Activated CD8-positive, alpha-beta T cell treated with anti-CD3 and anti-CD28 coated beads for 36 hours (primary cell): ENCODE measurements at places on chromosomes 13 and 19. TPM values are rescaled to one million over a fixed set of nuclear protein-coding genes. Genes with fewer than 3 reads are reported as not detected.

- H3K27ac ChIP-seq, result peak overlapping the region; percentile 81
- DNase-seq, result no peak
- peaks cover 22% of the 10 kb centered on the region for H3K4me1 ChIP-seq
- peaks cover 23% of the 10 kb centered on the region for H3K36me3 ChIP-seq
These were observed 407 bp upstream of the ZNF440 start for GRCh38 chr19:11813703-11814028.

- no peak for DNase-seq
- no peak overlapping the region for H3K4me3 ChIP-seq
- H3K27ac ChIP-seq, result no peak overlapping the region
- peaks cover 26% of the 10 kb centered on the region for H3K36me3 ChIP-seq
- peaks cover 16% of the 10 kb centered on the region for H3K4me1 ChIP-seq
- H3K27me3 ChIP-seq, result no peaks in the 10 kb centered on the region
These were observed 2.1 kb downstream of the RNF225 start for GRCh38 chr19:58397533-58398037.

- H3K4me1 ChIP-seq, result peaks cover 6% of the 10 kb centered on the region
- H3K27ac ChIP-seq, result no peak overlapping the region
- H3K4me3 ChIP-seq, result no peak overlapping the region
- H3K27me3 ChIP-seq, result peaks cover 9% of the 10 kb centered on the region
These were observed 59.1 kb downstream of the IRS2 start for GRCh38 chr13:109727251-109727650.

DNA sequence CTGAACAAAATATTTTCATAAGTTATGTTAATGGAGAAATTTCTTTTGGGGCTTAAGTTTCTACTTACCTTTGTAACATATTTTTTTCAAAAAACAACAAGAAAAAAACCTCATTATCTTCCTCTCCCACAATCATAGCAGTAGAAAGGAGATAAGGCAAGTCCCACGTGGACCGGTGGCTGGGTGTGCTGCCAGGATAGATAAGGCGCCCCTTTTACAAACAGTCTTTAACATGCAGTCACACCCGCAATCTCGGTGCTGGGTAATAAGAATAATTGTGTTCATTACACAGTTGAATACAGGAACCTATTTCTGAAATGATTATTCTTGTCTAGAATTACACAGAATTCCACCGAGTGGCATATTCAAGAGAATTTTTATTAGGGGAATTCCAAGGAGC lies 1202.3 kb downstream of the UQCRFS1 start:
- no peak overlapping the region for H3K4me3 ChIP-seq
- no peaks in the 10 kb centered on the region for H3K36me3 ChIP-seq
- H3K27me3 ChIP-seq, result no peaks in the 10 kb centered on the region
- H3K27ac ChIP-seq, result no peak overlapping the region
- H3K4me1 ChIP-seq, result no peaks in the 10 kb centered on the region

GRCh38 chr19:40932008-40932959 lies 50.3 kb upstream of the CYP2A7 start:
- no peaks in the 10 kb centered on the region for H3K4me1 ChIP-seq
- peaks cover 10% of the 10 kb centered on the region for H3K27me3 ChIP-seq
- DNase-seq, result no peak
- no peak overlapping the region for H3K4me3 ChIP-seq
- H3K36me3 ChIP-seq, result no peaks in the 10 kb centered on the region

ZNF667 gene
- total RNA-seq, result 6.4 TPM

IL4I1 gene
- total RNA-seq, result 16.2 TPM

DNA sequence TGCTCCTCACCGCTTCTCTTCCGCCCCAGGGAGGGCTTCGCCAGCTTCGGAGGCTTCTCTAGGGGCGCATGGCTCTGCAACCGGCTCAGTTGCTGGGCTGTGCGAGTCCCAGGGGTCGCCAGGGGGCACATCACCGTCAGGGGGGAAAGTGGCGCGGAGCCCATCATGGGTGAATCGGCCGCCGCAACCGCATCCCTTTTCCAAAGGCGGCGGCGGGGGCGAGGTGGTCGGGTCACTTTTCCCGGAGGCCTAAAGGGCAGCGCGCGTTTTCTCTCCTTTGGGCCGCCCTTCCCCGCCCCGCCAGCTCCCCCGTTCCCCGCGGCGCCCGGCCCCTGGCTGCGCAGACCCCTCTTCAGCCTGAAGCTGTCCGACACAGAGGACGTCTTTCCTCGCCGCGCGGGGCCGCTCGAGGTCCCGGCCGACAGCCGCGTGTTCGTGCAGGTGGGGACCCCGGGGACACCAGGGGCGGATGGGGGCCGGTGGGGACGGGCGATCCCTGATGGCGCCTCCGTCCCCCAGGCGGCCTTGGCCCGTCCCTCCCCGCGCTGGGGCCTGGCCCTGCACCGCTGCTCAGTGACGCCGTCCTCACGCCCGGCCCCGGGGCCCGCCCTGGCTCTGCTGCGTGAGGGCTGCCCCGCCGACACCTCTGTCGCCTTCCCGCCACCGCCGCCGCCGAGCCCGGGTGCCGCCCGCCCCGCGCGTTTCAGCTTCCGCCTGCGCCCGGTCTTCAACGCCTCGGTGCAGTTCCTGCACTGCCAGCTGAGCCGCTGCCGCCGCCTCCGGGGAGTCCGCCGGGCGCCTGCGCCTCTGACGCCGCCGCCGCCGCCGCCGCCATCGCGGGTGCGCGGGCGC lies 1.7 kb downstream of the TGFBR3L start:
- no peak overlapping the region for H3K27ac ChIP-seq
- H3K36me3 ChIP-seq, result peaks cover 11% of the 10 kb centered on the region
- peak overlapping the region; percentile 73 for H3K4me3 ChIP-seq
- DNase-seq, result peak; percentile 73
- H3K4me1 ChIP-seq, result peaks cover 28% of the 10 kb centered on the region

CEACAM4 gene
- not detected for total RNA-seq

- H3K4me3 ChIP-seq, result no peak overlapping the region
- no peak overlapping the region for H3K27ac ChIP-seq
- H3K4me1 ChIP-seq, result no peaks in the 10 kb centered on the region
- H3K36me3 ChIP-seq, result no peaks in the 10 kb centered on the region
These were observed 277.7 kb upstream of the ZNF507 start for GRCh38 chr19:32067685-32068084.

GRCh38 chr19:31214086-31214485 lies 135.2 kb downstream of the TSHZ3 start:
- DNase-seq, result peak; percentile 97
- peak overlapping the region; percentile 98 for H3K27ac ChIP-seq
- no peaks in the 10 kb centered on the region for H3K27me3 ChIP-seq
- H3K36me3 ChIP-seq, result peaks cover 1% of the 10 kb centered on the region
- peak overlapping the region; percentile 64 for H3K4me3 ChIP-seq

MUC16 gene
- total RNA-seq, result not detected

DNA sequence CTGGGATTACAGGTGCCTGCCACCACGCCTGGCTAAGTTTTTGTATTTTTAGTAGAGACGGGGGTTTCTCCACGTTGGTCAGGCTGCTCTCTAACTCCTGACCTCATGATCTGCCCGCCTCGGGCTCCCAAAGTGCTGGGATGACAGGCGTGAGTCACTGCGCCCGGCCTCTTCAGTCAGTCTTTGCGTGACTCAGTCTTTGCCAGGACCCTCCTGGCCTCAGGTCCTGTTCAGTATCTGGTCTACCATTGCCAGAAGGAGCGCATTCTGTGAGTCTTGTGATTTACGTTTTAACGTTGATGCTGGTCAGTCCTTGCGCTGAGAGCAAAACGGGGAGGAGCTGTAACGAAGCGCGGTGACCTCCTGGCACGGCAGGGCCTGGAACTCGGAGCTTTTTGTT lies 7.6 kb upstream of the HMG20B start:
- H3K4me1 ChIP-seq, result no peaks in the 10 kb centered on the region
- no peak overlapping the region for H3K4me3 ChIP-seq
- DNase-seq, result no peak
- no peaks in the 10 kb centered on the region for H3K27me3 ChIP-seq
- no peaks in the 10 kb centered on the region for H3K36me3 ChIP-seq
- H3K27ac ChIP-seq, result no peak overlapping the region
